ENCODE measurements at places on chromosomes 2 and 18.
A peak's percentile ranks its signal among the peaks of the same experiment; 100 is the strongest.

DNA sequence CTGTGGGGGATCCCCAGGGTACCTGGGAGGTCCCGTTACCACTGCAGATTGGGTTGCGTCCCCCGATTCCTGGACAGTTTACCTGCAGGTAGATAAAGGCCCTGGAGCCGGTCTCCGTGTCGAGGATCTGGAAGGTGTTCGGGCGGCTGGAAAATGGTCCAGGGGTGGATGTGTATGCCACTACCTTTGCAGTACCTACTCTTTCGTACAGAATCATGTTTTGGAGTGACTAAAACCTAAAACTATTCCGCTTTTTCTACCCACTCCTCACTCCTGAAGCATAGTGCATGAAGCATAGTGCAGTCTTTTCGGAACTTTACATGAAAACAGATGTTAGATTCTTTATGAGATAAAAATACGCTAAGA lies 418 bp downstream of the WDR75 start:
- no peak for DNase-seq

GRCh38 chr2:216516730-216517350 lies 18.2 kb downstream of the RPL37A start:
- DNase-seq, result no peak

DNA sequence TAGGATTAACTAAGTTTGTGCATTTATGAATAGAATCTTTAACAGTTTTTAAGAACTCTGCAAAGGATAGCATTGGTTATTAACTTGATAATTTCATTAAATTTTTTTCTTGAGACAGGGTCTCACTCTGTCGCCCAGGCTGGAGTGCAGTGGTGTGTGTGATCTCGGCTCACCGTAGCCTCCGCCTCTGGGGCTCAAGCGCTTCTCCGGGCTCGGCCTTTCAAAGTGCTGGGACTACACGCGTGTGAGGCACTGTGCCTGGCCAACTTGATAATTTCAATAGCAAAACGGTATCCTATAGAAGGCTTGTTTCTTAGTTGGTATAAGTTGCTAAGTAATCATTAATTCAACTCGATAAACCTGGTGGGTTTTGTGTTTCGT lies 38.0 kb downstream of the ADNP2 start:
- DNase-seq, result no peak

DNA sequence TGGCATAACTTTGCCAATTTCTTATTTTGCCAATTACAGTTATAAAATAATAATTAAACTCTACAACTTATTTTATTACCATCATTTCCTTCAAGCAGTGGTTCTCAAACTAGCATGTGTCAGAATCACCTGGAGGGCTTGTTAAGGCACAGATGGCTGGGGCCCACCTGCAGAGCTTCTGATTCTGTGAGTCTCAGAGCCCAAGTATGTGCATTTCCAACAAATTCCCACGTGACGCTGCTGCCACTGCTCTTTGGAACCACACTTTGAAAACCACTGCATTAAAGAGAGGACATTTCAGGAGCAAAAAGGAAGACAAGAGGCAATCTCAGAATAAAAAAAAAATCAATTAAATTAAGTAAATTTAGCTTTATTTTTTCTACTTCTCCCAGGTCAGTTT lies 94.0 kb upstream of the HNRNPA3 start:
- no peak for DNase-seq

DNA sequence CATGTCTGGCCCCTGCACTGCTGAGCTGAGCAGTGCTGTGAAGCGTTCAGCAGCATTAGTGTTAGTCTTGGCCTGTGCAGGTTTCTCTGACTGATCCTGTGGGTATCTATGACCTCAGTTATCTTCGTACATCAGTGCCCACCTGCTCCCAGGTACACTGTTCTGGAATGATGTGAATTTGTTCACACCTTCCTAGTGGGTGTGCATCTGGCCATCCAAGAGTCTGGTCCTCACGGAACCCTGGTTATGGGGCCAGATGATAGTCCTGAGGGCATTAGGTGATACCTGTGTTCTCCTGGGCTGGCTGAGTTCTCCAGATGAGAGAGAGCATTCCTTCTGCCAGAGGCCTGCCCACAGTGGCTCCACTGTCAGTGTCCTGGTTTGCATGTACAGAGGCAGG lies 57.2 kb downstream of the INPP4A start:
- no peak for DNase-seq

GRCh38 chr2:241867776-241868420 lies 1.6 kb upstream of the RTP5 start:
- DNase-seq, result no peak

- DNase-seq, result peak; percentile 23
Observed at GRCh38 chr2:20447437-20448245, 767 bp downstream of the RHOB start.

DNA sequence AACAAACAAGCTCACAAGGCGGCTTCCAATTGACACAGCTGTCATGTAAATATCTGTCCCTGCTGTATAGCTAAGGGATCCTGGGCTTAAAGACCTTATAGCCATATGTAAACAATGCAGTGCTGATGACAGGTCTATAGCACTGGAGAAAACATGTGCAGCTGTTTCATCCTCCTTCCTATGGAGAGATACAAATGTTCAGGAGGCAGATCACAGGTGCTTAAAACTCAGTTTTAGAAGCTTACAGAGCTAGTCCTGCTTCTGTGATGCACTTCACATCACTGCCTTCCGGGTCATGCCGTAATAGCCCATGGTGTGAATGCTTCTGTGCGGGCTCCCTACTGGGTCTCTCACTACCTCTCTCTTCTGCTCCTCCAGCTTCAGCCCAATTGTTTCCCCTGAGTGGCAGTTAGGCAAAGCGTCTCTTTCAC lies 262.4 kb upstream of the CHST9 start:
- no peak for DNase-seq

DNA sequence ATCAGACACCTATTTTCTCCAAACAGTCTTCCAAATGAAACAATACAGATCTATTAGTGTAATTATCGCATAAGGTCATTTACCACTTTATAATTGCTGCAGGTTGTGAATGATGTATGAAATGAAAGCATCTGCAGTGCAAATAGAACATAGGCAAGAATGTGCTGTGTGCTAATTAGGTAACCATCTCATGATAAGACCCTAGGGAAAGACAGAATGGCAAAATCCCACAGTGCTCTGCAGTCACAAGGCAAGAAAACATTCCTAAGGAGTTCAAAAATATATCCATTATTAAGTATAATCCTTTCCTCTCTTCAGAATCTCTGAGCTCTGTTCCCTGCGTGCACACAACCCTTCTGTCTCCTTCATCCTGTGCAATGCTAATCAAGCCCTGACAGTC lies 488.1 kb downstream of the NR4A2 start:
- DNase-seq, result no peak

DNA sequence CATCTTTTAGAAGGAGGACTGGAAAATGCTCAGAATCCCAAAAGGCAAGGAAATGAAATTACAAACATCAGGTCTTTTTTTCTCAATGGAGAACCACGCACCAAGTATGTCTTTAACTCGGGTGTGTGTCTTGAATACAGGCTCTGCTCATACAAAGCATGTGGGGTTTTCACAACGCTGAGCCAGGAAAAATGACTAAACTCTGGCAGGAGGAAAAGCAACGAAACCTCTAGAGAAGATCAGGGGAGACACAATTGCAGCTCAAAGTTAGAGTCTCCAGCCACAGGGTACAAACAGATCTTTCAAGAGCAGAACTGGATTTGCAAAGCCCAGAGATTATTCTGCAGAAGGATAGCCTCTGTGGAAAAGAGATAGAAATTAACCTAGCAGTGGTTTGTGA lies 42.8 kb upstream of the TPO start:
- DNase-seq, result no peak

GRCh38 chr2:156589381-156590079 lies 153.4 kb downstream of the GPD2 start:
- no peak for DNase-seq

DNA sequence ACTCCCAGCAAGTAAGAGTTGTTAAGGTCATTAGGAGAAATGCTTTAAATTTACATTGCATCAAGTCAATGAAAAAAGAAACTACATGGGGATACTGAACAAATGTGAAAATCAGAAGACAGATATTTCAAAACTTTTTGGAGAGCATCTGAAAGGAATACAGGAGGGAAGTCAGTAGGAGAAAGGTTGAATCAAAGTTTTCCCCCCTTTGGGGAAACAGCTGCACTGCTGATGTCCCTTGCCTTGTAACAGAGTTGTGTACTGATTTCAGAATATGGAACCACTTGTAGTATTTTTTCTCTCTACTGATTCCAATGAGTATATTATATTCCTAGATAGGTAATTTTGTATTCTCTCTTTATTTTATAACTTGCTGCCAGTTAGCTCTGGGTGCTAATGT lies 592.5 kb upstream of the ZEB2 start:
- DNase-seq, result no peak

DNA sequence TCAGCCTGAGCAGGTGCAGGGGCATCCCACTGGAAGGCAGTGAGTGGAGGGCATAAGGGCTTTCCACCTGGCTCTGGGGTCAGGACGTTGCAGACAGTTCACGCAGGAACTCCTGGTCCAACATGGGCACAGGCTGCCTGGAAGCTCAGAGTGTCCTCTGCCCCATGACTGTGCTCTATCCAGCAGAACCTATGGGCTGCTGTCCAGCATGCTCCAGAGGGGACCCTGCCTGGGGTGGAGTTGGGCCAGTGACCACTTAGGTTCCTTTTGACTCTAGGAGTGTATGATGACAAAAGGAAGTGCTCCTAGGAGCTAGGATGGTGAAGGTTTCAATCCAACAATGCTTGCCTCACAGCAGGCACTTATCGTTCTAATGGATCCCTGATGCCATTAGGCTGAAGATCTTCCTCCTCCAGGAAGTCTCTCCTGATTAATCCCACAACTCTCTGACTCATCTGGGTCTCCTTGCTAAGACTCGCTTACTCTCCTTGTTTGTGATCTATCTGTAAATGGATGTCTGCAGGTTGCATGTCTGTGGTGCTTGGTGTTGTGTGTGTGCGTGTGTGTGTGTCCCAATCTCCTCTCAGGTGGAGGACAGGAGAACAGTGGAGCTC lies 224.0 kb downstream of the CELF4 start:
- DNase-seq, result no peak

DNA sequence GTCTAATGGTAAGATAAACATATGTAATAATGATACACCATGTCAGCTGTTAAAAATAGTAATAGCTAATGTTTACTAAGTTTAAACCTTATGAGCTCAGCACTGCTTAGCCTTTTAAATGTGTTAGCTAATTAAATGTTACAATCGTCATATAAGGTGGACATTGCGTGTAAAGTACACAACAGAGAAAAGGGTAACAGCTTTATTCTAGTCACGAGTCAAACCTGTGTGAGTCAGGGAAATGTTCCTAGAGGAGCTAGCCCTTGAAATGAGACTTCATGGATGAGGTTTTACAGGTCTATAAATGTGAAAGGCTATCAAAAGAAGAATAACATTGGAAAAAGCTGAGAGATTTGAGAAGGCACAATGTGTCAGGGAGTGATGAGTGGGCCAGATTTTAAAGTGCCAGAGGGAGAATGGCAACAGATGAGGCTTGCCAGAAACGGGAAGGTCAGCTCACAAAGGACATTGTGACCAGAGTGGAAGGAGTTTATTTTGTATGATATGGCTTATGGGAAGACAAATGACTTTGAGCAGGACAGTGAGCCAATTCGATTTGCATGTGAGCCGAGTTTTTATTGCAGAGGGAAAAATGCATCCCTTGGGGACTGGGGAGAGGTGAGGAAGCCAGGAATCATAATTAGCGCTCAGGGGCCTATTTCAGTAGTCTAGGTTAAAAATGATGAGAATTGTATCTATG lies 276.3 kb downstream of the CTNNA2 start:
- DNase-seq, result no peak

GRCh38 chr2:237389831-237390230 lies 24.1 kb downstream of the COL6A3 start:
- no peak for DNase-seq

GRCh38 chr18:79871481-79872091 lies 73.8 kb downstream of the KCNG2 start:
- DNase-seq, result no peak

DNA sequence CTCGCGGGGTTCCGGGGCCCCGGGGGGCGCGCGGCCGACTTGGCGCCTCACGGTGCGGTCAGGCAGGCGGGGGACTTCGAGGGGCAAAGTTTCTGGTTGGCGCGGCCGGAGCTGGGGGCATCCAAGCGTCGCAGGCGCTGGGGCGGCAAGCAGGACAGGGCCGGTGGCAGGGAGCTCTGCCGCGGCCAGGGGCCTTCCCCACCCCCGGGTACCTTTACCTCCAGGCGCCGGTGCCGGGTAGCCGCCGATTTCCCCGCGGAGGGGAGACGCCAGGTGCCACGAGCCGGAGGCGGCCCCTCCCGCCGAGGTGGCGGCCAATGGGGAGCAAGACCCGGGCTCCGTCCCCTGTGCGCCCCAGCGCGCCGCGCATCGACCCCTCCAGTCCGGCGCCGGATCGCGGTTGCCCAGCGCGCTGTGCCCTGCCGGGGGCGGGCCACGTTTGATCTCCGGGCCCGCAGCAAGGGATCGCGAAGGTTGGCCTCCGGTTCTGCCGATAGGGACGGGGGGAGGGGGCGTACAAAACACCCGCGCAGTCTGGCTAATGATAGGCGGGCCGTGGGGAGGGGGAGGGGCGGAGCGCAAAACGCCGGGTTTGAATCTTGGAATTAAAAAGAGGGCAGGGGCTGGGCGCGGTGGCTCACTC lies at the start of gene ST8SIA5:
Gene ST8SIA5 (minus strand): TSS at position 495 of the 643 bp plus-strand sequence. CDS start 545 bp downstream, outside the sequence.
- DNase-seq, result no peak

- no peak for DNase-seq
Observed at GRCh38 chr2:161414042-161415033, 1.8 kb upstream of the TBR1 start.

DNA sequence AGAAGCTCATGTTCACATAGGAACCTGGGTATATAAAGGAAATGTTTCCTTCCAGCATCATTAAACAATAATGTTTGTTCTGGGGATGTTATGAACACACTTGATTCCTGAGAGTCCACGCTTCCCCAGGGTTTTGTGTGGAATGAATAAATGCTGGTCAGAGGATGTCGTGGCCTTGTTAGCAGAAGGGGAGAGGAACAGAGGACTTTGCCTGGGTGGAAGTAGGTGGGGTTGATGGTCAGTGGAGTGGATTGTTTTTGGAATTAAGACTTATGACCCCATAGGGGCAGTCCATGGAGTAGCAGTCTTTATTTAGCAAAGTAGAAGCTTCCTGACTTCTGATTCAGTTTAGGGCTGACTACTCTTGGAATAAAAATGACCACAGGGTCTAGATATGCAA lies 139.6 kb downstream of the MYO1B start:
- no peak for DNase-seq

DNA sequence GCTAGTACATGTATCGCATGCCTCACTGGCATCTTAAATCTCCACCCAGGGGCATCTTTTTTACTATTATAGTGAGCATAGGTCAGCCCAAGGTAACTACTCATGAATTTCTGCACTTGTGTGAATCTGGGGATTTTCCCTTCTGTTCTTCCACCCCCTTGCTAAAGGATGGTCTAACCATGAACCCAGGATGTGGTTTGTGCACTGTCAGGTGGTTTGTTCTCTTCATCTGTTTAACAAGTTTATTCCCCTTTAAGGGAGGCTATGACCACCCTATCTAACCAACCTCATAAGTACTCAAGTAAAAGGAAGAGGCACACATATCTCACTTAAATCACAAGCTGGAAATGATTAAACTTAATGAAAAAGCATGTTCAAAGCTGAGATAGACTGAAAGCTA lies 243.0 kb downstream of the RPRM start:
- no peak for DNase-seq

DNA sequence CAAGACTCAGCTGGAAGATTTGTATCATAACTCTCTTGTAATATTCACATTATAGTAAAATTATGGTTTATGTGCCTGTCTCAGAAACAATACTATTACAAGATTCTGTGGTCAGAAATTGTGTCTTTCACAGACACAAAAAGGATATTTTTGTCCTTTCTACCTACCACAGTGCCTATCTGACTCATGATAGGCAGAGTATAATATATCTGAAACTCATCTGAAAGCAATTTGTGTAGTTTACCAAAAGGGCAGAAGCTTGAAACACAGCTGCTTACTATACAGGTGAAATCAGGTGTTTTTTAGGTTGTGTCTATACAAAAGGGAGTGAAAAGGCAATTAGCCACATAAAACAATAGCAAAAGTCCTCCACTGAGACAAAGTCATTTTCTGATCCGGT lies 10.9 kb downstream of the TMEM200C start:
- no peak for DNase-seq

Measured in activated B cell treated with CpG ODN at 0.5 μM for 24 hours (primary cell).